ENCODE measurements at places on chromosomes 3 and 15.
A peak's percentile ranks its signal among the peaks of the same experiment; 100 is the strongest.

DNA sequence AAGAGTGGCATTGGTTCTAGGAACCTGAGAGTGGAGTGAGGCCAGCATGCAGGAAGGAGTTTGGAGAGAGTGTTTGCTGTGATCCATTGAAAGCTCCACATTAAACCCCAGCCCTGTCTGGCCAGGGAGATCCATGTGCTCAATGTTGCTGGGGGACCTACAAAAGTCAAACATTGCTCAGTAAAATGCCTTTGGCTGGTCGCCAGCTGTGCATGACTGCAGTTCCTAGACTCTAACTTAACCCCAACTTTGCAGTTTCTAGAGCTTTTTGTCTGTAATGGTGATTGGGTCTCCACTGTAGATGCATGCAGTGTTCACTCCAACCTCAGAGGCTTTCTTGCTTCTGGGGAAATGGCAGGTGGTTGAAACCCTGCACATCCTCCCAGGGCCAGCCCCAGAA is 99.7 kb upstream of the ABHD17C start:
- DNase-seq: no peak

DNA sequence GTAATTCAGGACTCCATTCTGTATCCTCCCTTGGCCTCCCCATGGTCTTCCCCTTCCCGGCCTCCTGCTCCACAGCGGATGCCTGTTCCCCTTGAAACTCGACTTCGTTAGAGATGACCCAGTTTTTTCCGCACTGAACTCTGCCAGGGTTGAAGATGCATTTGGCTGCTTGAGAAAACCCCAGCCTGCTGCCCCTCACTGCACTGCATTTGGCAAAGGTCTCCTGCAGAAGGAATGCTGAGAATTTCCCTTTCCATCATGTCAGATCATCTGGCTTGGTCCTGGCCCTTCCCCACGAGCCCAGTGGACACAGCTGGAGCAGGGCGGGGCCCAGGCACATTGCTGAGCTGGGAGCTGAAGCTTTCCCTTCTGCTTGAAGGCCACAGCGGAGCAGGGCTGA is 37.6 kb upstream of the RGMA start:
- no peak for DNase-seq

- DNase-seq: no peak
These were observed 14.6 kb upstream of the TFRC start for GRCh38 chr3:196096382-196096953.

GRCh38 chr15:67999320-68000100 is 54.6 kb upstream of the PIAS1 start:
- DNase-seq: no peak

GRCh38 chr3:153293265-153293664 is 131.2 kb downstream of the RAP2B start:
- no peak for DNase-seq

GRCh38 chr3:81995329-81995728 is 233.9 kb upstream of the GBE1 start:
- no peak for DNase-seq

- no peak for DNase-seq
These were observed 757.6 kb downstream of the GBE1 start for GRCh38 chr3:81003817-81004216.

- no peak for DNase-seq
These were observed 77.2 kb upstream of the VGLL4 start for GRCh38 chr3:11720917-11721411.

- DNase-seq: no peak
These were observed 1.3 kb downstream of the VGLL3 start for GRCh38 chr3:86989611-86990010.

DNA sequence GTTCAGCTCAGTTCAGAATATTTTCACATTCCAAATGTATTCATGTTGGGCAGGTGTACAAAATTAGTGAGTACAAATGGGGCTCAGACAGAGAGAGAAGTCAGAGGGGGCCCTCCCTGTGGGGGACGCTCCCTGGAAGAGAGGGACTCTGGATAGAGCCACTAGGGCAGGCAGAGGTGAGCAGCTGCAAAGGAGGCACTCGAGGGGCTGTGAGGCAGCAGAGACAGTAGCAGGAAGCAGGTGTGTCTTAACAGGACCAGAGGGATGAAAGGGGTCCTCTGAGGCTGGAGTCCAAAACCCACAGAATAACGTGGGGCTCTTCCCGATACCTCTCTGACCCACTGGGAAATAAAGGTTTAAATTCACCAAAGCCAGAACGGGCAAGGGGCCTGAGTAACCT is 127.1 kb downstream of the MEGF11 start:
- no peak for DNase-seq

GRCh38 chr3:37054370-37054769 is 61.1 kb downstream of the MLH1 start:
- peak; percentile 45 for DNase-seq

- DNase-seq: no peak
These were observed 56.9 kb downstream of the ABHD5 start for GRCh38 chr3:43747641-43748040.
